Cortex of kidney (tissue), 1 donor: ENCODE measurements at places on chromosomes 7 and 10.

- DNase-seq, result no peak
Observed at GRCh38 chr10:58963101-58963534, 213.3 kb upstream of the PHYHIPL start.

GRCh38 chr10:66927971-66928770, 2.3 kb downstream of the LRRTM3 start:
- DNase-seq, result no peak

DNA sequence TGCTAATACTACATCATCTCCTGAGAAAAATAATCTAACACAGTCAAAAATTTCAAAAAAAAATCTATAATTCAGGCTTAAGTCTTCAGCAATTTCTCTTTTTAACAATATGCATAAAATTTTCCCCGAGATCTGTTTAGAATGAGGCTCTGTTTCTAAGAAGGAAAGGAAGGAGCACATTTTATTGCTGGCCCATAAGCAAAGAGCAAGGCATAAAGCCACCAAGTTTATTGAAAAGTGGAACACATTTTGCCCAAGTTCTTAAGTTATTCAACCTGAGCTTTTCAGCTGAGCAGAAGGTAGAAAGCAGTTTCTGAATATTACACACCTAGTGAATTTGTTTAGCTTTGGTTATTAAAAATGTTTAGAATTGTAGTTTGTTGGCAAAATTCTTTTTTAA, 73.9 kb downstream of the AGMO start:
- no peak for DNase-seq

GRCh38 chr7:128105228-128106022, 74.2 kb upstream of the LRRC4 start:
- no peak for DNase-seq

GRCh38 chr7:156127166-156128134, 315.2 kb upstream of the SHH start:
- DNase-seq, result no peak

- DNase-seq, result no peak
Observed at GRCh38 chr7:32142649-32143048, 72.4 kb upstream of the PDE1C start.

GRCh38 chr10:77007834-77008233, 629.8 kb downstream of the KCNMA1 start:
- no peak for DNase-seq

DNA sequence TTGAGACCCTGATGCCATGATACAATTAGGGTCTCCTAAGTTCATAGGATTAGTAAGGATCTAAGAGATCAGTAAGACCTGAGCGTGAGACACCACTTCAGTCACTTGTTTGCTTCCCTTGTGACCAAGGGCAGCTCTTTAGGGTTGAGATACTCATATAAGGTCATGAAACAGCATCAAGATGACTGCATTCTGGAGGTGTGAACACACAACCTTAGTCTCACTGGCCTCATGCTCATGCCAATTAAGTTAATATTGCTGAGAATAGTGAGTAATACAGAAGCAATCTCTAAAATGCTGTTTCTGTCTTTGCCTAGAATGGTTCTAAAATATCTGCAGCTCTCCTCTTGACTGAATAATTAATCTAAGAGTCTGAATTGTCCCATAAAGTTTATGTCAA, 39.6 kb upstream of the KLHL7 start:
- no peak for DNase-seq

GRCh38 chr7:80916770-80917741, 1.8 kb downstream of the SEMA3C start:
- DNase-seq, result no peak

- no peak for DNase-seq
Observed at GRCh38 chr7:99767662-99768061, 16.3 kb downstream of the CYP3A4 start.

GRCh38 chr10:116866987-116867595, 17.8 kb downstream of the ENO4 start:
- DNase-seq, result no peak

- no peak for DNase-seq
Observed at GRCh38 chr10:131876508-131876907, 24.3 kb upstream of the PPP2R2D start.

DNA sequence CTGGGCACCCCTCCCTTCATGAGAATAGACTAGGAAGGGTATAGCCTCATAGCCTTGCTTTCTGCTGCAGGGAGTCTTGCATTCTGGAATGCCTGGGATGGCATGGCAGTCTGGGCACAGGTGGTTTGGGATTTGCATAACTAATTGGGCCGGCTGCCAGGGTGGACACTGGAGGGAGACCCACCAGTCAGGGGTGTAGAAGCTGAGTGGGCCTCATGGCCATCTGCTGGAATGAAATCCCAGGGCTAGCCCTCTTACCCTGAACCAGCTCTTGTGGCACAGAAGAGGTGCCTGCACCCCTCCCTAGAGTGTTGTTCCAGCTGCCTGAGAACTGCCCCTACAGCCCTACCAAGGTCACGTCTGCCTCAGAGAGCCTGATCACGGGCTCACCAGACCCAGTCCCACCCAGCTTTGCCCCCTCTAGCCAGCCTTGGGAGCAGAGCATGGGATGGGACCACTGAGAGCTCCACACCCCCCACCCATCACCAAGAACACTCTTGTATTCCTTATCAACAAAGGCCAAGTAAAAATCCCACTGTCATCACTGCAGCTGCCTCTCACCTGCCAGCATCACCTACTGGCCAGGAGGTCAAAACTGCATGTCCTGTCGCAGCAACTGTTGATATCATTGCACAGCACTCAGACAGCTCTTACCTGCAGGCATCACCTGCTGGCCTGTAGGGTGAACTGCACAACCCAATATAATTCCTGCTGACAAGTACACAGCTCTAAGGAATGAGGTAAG, 148.9 kb downstream of the ZEB1 start:
- no peak for DNase-seq

DNA sequence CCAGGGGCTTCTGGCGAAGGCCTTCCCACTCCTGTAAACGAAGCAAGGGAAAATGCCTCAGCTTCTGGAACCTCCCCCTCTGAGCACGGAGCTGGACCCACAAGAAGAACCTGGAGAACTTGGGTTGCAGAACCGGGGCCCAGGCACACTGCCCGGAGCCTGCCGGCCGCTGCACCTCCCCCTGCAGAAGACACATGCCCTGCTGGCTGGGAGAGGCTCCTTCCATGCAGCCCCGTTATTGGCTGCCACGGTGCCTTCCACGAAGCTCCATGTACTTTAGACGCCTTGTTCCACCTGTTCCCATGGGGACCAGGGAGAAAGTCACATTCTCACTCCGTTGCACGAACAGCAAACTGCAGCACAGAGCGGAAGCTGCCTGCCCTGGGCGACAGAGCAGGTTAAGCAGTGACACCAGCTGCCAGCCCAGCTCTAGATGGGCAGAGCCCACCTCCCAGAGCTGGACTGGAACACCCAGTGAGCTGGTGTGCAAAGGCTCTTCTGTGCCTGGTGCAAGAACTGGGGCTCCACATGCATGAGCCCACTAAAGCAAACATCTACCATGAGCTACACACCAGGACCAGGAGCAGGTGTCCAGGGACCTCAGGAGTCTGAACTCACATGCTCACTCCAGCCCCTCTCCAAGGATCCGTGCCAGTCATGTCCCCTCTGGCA, 70.1 kb downstream of the TNS3 start:
- DNase-seq, result no peak
